Mesenteric fat pad (tissue), 1 donor: ENCODE measurements at places on chromosomes 6 and 20. TPM values are rescaled to one million over a fixed set of nuclear protein-coding genes. Genes with fewer than 3 reads are reported as not detected.

The ATP6V1G2 gene
- 1.1 TPM for total RNA-seq

The SLC22A7 gene
- total RNA-seq, result not detected

The RAMACL gene
- total RNA-seq, result 3.2 TPM

The NOTCH4 gene
- total RNA-seq, result 113 TPM

The TGM3 gene
- not detected for total RNA-seq

- DNase-seq, result no peak
These were observed 125.0 kb upstream of the LAMP5 start for GRCh38 chr20:9389346-9389745.

DNA sequence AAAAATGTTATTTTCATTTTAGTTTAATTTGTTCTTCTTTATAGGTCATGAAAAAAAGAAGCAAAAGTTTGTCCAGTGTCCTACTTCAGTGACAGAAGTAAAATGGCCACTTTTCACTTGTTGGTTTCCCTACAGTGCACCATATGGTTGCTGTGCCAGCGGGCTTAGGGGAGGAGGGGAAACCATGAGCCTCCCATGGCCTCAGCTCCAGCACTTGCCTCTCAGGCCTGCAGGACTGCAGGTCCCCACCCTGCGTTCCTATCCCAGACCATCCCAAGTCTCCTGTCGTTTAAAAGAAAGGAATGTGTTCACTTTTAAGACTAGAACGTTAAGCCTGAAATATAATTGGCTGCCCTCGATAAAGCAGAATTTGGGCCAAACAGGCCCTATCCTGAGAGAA lies 210.0 kb upstream of the TAB2 start:
- DNase-seq, result no peak

DNA sequence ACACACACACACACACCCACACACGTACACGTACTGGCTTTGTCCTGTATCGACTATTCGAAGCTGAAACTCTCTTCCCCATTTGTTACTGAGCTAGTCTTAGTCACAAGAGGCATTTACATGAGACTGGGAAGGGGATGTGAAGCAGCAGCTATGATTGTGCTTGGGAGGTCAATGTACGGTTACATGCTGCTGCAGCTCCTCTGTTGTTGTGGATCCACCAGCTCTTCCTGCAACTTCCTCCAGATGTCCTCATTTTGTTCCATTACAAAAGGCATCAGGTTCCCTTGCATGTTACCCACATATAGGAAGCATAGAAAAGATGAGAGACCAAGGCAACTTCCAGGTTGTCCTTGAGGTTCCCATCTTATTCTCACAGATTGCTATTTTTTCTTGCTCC lies 612.4 kb upstream of the IMPG1 start:
- DNase-seq, result no peak

- DNase-seq, result no peak
These were observed 93.3 kb upstream of the MARCKS start for GRCh38 chr6:113763876-113764275.

DNA sequence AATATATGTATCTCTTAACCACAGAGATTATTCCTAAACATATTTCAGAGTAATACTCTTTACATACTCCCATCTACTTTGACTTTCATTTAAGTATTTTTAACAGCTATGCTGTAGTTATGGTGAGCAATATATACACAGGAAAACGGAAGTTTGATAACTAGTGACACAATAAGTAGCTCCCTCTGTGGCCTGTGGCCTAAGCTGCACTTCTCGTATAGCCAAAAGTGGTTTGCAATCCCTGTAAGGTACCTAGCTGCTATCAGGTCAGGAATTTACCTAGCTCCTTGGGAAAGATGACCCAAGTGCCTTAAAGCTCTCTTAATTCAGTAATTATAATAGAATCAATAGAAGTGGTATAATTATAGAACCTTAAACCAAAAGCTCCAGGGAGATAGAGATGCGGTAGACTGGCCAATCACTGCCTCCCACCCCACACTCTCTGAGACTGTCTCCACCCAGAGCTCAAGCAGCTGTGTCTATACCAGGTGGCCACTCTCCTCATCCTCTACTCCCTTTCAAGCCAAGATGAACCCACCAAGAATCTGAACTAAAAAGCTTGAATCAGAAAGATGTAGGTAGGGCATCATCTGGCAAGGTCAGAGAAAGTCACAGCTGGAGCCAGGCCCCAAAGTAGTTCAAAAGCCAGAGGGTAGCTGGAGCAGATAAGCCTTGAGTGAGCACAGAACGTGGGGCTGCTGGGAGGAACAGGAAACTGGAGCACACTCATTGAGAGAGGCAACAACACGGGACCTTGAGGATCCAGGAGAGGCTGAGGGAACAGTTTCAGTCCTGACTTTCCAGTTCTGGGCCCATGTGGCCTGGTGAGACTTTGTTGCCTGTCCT lies 84.9 kb upstream of the ASF1A start:
- no peak for DNase-seq

- no peak for DNase-seq
These were observed 155.7 kb downstream of the AKAP7 start for GRCh38 chr6:131290955-131291354.

DNA sequence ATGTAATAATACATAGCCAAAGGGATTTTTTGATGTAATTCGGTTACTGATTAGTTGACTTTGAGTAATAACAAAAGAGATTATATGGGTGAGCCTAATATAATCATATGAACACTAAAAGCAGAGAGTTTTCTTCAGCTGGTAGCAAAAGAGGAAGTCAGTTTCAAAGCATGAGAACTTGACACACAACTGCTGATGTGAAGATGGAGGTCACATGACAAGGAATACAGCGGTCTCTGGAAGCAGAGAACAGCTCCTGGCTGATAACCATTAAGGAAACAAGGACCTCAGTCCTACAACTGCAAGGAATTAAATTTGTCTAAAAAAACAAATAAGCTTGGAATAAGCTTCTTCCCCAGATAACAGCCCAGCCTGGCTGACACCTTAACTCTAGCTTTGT lies 154.5 kb upstream of the PRND start:
- DNase-seq, result no peak

GRCh38 chr20:55584964-55585363 lies 420.4 kb downstream of the CBLN4 start:
- DNase-seq, result no peak

DNA sequence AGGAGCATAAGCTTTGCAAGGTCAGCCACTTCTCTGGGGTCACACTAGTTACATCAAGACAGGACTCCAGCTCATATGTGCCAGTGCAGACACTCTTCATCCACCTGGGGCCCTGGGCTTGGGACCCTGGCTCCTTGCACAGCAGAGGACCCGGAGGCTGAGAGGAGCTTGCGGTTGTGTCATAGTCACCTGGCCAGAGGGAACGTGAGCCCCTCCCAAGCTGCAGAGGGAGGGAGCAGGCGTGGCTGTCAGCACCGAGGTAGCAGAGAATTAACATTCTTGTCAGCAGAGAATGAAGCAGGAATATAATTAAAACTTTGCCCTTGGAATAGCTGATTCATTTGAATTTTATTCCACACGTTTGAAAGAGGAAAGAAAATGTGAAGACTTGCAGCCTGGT lies 36.8 kb downstream of the BCAS4 start:
- DNase-seq, result no peak
